ENCODE measurements at places on chromosomes 1 and 21. TPM values are rescaled to one million over a fixed set of nuclear protein-coding genes. Genes with fewer than 3 reads are reported as not detected.

KIF26B gene
- not detected for total RNA-seq

DNA sequence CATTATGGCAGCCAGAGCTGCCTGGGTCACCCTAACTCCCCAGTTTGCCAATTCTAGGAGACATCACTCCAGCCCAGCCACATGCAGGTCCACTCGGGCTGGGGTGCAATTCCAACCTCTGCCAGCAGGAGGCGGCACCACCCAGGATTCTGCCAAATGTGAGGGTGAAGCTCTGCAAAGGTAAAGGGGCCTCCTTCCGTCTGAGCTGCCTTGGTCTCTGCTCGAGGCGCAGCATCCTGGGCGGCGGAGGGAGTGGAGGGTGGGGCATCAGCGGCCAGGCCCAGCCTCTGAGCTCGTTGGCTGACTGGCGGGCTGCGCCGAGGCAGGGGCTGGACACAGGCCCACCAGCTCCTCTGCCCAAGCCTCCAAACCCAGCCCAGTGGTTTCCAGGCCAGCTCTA is 63.8 kb downstream of the ARHGEF16 start:
- DNase-seq = no peak

DNA sequence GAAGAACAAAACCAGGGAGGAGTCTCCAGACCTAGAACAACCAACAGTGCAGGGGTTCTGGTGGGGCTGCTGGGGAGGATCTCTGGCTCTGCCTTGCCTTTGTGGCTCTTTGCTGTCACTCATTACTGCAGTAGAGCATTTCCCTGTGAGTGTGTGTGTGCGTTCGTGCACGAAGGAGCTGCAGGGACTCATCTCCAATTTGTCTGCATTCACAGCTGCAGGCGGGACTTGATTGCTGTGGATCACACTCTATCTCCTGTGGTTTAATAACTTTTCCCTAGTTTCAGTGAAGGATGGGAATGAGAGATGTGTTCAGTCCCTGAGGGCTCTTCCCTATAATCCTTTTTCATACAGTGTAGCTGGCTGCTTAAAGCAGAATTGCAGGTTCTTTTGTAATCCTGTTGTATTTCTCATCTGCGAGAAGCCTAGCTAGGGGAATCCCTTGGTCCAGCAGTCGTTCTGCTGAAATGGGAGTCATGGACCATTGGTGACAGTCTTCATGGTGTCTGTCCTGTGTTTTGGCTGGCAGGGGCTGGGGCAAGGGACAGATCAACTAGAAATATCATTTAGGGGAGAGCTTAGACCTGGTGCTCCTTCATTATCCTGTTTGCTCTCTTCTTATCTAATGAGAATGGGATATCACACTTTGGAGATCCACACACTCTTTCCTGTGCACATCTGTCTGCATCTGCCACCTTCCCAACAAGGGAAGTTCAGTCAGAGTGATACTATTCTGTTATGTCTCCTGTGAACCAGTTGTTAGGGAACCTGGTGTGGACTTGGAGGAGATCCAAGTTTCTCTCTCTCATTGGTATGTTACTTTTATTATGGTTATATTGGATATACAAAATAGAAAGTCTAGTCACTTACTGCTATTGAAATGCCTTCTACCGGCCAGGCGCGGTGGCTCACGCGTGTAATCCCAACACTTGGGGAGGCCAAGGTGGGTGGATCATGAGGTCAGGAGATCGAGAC is 3.0 kb downstream of the PCP4L1 start:
- no peak for DNase-seq

DNA sequence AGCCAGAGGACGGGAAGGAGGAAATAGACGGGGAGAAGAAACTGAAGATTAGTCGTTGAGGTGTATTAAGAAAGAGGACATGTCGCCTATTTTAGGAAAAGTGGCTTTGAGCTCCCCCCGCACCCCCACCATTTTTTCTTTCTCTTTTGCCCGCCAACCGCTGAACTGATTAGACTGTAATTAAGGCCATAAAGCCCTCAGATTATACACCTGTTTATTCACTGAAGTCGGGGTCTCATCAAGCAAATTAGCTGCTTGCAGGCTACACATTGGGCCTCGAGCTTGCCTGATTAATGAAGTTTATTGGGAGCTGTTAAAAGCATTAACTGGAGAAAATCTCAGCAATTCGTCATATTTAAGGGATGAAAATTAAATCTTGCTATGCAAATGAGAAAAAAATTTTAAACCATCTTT is 119.4 kb upstream of the RRP15 start:
- DNase-seq = no peak

SPRR2F gene
- not detected for total RNA-seq

SLC25A44 gene
- 13.5 TPM for total RNA-seq

- DNase-seq = no peak
Observed at GRCh38 chr1:98328855-98329254, 332.7 kb upstream of the SNX7 start.

TMEM82 gene
- not detected for total RNA-seq

GRCh38 chr1:31755197-31755611 is 8.9 kb downstream of the ADGRB2 start:
- no peak for DNase-seq

USP21 gene
- 31.9 TPM for total RNA-seq

DNA sequence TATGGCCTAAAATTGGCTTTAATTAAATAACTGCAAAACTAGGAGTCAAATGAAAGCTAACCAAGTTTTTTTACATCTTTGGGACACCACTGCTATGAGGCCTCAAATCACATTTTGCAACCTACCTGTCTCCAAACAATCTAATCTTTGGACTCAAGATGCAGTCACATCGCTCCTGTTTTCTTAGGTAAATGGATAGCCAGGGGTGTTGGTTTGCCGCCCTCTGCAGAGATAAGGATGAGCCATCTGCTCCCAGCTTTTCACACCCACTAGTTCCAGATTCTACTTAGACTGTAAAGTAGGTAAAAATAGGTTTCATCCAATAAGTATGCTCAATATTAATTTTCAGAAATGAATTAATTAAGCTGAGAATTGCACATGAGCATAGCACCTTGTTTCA is 456.5 kb downstream of the KIF26B start:
- no peak for DNase-seq

DNA sequence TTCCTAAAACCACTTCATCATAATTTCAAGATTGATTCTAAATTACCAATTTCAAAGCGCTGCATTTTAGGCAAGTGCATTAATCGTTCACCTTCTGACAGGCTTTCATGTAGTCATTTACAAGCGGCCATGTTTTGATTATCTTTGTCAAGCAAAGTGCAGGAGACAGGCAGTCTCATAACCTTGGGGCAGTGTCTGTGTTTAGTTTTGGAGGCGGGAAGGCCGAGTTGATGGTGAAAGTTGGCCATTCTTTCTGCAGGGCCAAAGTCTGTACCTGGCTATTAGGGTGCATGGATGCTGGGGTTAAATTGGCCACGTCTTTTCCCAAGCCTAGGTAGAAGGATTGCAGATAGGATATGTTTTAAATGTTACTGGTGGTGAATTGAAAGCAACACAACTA is 2.9 kb downstream of the AGPAT3 start:
- DNase-seq = no peak

TSSK3 gene
- 4.8 TPM for total RNA-seq

GRCh38 chr1:242412921-242413320 is 111.6 kb downstream of the PLD5 start:
- DNase-seq = no peak

IVL gene
- not detected for total RNA-seq

DNA sequence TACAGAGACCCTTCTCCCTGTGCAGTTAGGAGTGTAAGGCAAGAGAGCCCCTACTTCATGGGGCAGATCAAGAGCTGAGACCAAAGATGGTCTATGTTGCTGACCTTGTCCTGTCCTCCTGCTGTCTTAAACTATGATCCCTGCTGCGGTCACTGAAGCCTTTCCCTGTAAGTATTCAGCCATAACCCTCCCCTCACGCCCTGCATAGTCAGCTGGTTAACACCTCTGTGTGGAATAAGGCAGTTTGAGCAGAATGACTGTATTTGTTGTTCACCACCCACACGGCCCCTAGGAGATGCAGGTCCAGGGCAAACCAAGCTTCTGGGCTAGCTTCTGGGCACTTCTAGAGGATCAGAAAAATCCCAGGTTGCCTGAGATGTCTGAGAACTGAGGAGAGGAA is 356 bp downstream of the TSPAN1 start:
- no peak for DNase-seq

DNA sequence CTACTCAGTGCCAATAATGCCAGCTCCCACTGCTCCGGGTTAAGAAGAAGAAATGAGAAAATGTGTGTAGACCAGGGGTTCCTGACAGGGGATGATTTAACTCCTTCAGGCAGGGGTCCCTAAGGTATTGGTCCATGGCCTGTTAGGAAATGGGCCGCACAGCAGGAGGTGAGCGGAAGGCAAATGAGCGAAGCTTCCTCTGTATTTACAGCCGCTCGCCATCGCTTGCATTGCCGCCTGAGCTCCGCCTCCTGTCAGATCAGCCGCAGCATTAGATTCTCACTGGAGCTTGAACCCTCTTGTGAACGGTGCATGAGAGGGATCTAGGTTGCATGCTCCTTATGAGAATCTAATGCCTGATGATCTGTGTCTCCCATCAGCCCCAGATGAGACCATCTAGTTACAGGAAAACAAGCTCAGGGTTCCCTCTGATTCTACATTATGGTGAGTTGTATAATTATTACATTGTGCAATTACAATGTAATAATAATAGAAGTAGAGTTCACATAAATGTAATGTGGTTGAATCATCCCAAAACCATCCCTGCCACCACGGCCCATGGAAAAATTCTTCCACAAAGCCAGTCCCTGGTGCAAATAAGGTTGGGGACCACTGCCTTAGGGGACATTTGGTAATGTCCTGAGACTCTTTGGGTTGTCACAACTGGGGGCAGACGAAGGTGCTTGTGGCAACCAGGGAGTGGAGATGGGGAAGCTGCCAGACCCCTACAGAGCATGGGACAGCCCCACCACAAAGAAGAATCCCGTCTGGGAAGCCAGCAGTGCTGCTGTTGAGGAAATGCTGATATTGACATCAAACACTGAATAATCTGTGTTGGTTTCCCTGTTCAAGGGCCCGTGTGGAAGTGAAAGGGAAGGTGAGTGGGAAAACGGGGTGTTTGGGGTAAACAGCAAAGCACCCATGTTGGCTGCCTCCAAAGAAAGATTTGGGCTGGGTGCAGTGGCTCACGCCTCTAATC is 60.8 kb downstream of the DHRS3 start:
- DNase-seq = no peak

Measured in ascending aorta (tissue), 2 donors.